COR-L47 (cell line): ENCODE measurements at places on chromosomes 11 and 22.

DNA sequence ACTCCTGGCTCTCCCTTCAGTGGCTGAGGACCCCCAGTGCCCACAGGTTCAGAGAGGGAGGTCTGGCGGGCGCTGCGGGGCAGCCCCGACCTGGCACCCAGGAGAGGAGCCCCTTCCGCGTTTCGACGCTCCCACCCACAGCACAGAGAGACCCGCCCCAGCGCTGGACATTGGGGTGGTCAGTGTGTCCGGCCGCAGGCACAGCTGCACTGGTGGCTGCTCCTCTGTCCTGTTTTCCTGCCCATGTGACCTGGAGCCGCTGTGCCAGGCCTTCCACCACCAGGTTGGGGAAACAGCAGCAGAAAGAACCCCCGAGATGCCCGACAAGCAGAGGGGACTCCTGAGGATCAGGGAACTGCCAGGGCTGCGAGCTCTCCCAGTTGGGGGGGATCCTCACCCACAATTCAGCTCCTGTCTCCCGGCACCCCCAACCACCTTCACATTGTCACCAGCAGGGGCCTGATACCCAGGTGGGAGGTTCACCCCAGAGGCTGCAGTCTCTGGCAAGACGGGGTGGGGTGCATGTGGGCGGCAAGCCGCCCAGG, 13.6 kb downstream of the KRTAP5-5 start:
- DNase-seq: no peak

- DNase-seq: peak; percentile 49
These were observed 29.2 kb downstream of the SC5D start for GRCh38 chr11:121321614-121322243.

DNA sequence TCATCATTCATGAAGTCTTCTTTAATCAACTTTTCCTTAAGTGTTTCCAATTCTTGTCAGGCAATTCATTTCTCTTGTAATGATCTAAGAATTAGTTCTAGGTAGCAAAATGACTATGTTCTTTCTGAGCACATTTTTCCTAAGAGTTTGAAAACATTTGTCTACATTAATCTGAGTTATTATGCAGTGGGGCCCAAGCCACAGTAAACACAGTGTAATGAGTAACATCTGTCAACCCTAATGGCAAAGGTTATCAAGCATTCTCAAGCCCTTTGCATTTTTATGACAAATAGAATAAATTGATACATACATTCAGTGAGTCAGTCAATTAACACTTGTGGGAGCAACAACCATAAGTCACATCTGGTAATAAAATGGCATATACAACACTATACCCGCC, 106.7 kb upstream of the ZC3H12C start:
- DNase-seq: no peak

DNA sequence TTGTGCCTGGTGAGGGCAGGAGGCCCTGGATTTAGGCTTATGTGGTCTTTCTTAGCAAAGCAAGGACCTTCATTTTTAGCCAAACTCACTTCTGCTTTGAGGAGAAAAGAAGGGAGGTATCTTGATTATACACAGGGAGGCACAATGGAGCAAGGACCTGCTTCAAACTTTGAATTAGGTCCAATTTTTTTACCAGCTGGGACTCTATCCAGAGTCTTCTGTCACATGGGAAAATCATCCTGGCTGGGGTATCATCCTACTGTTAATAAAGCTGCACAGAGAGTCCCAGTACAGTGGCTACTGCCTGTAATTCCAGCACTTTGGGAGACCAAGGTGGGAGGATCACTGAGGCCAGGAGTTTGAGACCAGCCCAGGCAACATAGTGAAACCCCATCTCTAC, 87.8 kb downstream of the CWC15 start:
- DNase-seq: no peak

DNA sequence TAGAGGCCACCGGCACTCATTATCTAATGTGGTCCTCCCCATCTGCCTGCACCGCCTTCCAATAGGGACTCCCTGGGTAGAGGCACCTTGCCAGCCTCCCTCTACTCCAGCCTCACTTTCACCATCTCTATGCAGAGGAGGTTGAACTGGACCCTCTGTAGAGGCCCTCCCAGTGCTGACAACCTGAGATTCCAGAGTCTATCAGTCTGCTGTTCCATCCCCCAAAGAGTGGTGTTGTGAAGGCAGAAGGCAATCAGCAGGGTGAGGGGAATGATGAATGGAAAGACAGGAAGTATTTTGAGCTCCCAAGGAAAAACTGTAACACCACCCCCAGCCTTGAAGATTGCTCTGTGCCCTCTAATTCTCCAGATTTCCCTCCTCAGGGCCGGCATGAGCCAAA, 77.9 kb downstream of the THAP12 start:
- DNase-seq: no peak

- no peak for DNase-seq
These were observed 9.5 kb downstream of the HOATZ start for GRCh38 chr11:111524056-111524455.

DNA sequence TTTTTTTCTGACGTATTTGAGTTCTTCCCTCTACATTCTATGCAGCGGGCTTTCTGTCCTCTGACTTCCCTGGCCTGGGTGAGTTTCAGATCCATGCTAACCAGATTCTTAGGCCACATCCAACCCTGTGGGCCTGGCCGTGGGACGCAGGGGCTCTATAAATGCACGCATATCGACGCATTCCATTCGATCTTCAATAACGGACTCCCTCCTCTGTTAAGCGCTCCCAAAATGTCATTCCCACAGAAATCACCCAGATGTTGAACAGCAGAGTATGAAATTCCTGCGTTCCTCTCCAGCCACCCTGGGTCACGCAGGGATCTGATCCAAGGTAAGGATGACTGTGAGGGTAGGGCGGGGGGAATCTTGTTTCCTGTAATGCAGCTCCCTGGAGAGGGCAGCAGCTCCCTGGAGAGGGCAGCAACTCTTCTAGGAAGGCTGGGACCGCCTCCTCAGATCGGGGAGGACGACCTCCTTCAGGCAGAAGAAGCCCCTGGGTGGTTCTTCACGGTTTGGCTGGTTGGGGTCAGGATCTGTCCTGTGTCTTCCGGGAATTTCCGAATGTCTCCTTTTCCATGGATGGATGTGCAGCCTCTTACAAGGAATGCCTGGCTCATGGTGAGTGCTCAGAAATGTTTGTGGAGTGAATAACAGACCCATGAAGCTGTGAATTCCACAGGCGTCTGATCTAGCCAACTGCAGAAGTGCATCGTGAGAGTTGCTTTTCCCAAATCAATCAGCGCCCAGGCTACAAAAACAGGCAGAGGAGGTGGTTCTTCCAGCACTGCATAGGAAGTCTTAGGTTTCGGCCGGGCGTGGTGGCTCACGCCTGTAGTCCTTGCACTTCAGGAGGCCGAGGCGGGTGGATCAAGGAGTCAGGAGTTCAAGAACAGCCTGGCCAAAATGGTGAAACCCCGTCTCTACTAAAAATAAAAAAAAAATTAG, 12.2 kb downstream of the MRGPRD start:
- no peak for DNase-seq

DNA sequence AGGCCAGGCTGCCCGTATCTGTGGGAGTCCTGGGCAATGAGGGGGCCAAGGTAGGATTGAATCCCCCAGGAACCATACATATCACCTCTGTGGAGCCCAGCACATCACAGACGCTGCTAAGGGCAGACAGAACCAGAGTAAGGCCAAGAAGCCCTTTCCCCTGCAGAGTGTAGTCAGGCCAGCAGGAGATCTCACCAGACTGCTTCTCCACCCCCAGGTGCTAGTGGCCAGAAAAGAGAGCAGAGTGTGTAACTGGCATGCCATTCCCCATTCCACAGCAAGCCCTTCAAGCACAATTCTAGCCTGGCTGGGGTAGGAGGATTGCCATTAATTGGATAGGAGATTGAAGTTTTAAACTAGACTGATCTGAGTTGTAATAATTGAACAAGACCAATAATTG, 28.0 kb upstream of the FCHSD2 start:
- no peak for DNase-seq

- no peak for DNase-seq
These were observed 392.5 kb downstream of the CTTN start for GRCh38 chr11:70790671-70791300.

GRCh38 chr11:45264839-45265515, 21.2 kb downstream of the SYT13 start:
- DNase-seq: no peak

DNA sequence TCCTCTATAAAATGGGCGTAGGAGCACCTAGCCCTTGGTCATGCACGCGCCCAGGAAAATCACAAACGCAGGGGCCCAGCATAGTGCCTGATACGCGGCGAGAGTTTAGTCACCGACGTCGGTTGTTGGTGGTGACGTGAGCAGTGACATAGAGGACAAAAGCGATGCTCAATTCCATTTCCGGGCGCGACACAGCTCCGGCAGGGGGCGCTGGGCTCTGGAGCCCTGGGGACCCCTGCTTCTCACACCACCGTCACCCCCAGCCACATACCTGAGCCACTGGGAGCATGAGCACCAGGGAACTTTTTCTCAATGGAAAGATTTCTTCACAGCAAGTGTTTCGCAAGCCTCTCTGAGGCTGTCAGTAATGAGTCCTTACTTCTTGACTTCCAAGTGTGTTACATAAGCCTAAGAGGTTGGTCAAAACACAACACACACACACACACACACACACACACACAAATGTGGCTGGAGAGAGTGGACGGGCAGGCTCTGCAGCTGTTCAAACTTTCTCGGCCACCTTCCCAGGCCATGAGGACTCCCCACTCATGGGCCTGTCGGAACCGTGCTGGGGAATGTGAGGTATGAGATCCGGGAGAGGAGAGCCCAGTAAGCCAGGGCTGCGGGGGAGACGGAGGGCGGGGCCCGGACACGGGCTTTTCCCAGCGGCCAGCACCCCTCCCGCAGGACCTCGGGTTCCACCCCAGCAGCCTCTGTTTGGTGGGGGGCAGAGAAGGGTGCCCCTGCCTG, 36.9 kb upstream of the LINC01488 start:
- no peak for DNase-seq

DNA sequence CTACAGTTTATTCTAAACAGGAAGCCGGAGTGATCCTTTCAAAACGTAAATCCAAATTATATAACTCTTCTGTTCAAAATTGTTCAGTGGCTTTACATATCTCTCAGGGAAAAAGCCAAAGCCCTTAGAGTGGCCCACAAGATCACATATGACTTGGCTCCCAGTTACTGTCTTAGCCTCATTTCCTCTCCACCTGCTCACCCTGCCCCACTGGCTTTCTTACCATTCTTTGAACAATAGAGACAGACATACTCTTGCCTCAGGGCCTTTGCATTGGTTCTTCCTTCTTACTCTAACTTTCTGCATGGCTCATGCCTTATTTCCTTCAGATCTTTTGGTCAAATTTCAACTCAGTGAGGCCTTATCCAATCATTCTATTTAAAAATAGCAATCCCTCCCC, 52.1 kb downstream of the STIM1 start:
- DNase-seq: no peak

GRCh38 chr11:128653801-128654231, 40.1 kb upstream of the FLI1 start:
- DNase-seq: no peak

- DNase-seq: peak; percentile 90
These were observed 265.1 kb downstream of the FAM76B start for GRCh38 chr11:95524314-95525036.

DNA sequence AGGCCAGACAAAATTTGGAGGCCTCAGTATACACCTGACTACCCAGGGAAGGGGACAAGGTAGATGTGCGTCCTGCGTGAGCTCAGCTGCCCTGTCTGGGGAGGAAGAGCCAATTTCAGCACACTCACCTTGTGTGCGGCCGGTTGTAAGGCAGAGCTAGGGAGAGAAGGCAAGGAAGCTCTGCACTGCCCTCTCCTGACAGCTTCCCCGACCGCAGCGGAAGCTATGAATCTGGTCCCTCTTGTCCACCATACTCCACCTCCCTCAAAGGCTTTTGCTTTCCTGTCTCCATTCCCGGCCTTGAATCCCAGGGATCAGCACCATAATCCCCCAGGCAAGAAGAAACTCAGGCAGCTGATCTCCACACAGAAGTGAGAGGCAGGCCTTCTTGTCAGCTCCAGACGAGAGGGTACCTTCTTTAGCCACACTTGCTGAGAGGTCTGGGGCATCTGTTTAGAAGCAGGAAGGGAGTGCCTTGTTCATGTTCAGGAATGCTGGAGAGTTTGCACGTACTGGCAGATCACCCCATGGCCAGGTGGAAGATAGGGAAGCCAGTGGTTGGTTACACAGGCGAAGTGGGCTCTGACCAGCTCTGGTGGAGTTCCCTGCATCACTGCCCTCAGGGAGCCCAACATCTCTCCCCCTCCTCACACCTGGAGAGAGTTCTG, 62.5 kb downstream of the FEZ1 start:
- peak; percentile 41 for DNase-seq

DNA sequence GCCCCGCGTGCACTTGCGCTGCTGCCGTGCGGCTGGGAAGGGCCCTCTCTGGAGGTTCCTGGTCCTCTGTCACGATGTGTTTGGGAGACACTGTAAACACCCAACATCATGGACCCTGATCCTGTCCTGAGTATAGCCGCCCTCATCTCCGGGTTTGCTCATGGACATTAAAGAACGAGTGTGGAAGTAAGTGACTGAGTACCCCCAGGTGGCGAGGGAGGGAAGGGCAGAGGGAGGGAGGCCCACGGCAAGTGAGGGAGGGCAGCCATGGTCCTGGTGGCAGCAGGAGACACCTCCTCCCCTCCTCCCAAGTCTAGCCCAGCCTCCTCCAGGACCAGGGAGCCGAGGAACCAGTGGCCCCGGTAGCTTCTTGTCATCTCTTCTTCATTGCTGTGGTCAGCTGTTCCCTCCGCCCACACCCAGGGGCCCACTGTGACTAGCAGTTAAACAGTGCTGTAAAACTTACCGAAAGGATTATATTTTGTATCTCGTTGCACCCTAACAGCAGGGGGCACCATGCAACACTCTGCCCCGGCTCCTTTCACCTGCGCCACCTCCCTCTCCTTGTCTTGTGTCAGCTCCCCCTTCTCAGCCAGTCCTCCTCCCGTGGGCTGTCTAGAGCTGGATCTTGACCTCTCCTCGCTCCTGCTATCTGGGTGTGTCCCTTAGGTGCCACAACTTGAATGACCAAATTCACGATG, 566.5 kb upstream of the B3GAT1 start:
- DNase-seq: no peak

DNA sequence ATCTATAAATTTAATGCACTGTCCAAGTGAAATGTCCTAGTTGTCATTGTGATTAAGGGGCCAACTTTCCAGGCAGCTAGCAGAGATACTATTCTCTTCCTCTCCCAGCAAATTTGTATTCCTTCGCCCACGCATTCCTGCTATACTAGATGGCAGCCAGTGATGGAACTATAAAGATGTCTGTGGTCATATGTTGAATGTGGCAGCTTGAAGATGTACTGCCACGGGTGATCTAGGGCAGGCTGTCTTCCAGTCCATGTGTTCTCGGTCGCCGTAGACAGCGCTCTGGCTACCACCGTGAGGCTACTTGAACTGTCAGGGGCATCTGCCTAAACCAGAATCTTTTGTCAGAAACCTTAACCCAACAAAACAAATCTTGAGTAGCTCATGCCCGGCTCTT, 8.3 kb upstream of the SIDT2 start:
- no peak for DNase-seq
